Ascending aorta (tissue), 2 donors: ENCODE measurements at places on chromosomes 11 and 22. TPM values are rescaled to one million over a fixed set of nuclear protein-coding genes. Genes with fewer than 3 reads are reported as not detected.

DNA sequence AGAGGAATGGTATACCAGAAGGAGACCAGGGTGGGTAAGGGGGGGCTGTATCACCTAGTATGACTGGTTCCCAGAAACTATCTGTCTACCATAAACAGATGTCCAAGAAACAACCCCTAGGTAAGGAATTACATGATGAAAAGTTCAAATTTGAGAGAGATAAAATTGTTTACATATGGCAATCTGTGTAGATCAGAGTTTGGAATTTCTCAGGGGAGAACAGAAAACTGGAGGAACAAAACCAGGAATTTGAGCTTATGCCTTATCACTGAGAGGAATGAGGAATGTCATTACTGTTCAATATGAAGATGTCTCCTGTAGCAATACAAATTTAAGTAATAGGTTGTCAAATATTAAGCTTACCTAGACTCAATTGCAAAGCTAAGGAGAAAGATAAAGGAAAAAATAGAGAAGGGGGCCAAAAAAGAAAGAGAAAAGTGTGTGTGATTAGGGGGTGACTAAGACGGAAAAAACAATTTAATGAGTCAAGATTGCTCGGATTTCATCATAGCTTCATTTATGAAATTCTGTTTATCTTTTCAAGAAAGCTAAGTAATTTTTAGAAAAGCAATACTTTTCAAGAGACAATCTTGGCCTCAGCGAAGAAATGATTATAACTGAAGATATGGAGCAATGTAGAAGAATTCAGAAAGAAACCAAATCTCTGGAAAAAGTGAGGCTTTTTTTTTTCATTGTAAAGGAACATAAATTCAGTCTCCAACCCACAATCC, 117.8 kb downstream of the APOL5 start:
- H3K36me3 ChIP-seq = no peaks in the 10 kb centered on the region
- peak overlapping the region; percentile 49 for H3K4me3 ChIP-seq
- peaks cover 9% of the 10 kb centered on the region for H3K4me1 ChIP-seq

GRCh38 chr11:14812757-14813156, 79.3 kb downstream of the CYP2R1 start:
- H3K4me3 ChIP-seq = no peak overlapping the region
- no peaks in the 10 kb centered on the region for H3K36me3 ChIP-seq
- no peak for DNase-seq

- H3K36me3 ChIP-seq = no peaks in the 10 kb centered on the region
- no peak for DNase-seq
Measured at GRCh38 chr11:59957094-59957493, 6.7 kb upstream of the OOSP4A start.

- H3K36me3 ChIP-seq = no peaks in the 10 kb centered on the region
- no peak overlapping the region for H3K4me3 ChIP-seq
- no peaks in the 10 kb centered on the region for H3K4me1 ChIP-seq
- H3K27ac ChIP-seq = no peak overlapping the region
Measured at GRCh38 chr11:70625582-70626518, 227.5 kb downstream of the CTTN start.

DNA sequence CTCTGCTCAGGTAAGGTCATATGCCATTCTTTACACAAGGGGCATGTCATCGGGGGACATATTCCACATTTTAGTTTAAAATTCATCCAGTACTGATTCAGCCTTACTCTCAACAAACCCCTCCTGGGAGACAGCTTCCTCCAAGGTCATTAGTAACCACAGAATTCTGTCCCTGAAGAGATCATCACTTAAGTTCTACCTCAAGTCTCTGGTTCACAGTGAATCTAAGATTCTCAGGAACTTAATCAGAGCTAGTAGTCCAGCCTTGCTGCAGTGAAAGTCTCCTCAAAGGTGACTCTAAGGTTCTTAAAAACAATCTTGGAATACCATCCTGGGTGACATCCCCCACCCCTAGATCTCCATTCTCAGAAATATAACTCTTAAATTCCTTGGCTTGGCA, 18.9 kb upstream of the GDPD4 start:
- no peaks in the 10 kb centered on the region for H3K27me3 ChIP-seq
- no peak overlapping the region for H3K27ac ChIP-seq
- peaks cover 16% of the 10 kb centered on the region for H3K36me3 ChIP-seq
- DNase-seq = no peak

DNA sequence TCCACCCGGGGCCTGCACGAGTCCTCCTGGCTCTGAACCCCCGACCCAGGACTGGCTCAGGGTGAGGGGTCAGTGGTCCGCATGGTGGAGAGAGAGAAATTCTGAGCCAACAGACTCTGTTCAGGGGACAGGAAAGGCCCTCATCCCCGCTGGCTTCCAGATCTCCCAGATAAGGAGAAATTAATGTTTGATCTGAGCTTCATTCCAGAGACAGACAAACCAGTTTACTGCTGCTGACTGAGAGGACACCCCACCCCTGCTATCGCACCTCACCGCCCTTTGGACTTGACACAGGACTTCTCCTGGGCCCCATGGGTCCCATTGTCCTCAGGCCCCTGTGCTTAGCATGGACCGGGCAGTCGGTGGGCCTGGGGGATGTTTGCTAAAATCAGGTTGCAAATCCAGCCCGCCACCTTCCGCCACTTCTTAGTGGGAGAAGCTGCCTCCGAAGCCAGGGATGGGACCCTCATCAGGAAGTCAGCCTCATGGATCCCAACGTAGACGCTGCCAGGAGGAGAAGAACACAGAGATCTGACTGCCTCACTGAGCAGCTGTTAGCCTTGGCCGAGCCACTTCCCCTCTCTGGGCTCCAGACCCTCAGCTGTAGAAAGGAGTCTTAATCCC, 11.2 kb upstream of the UPK3A start:
- no peak for DNase-seq
- H3K36me3 ChIP-seq = no peaks in the 10 kb centered on the region
- peaks cover 27% of the 10 kb centered on the region for H3K4me1 ChIP-seq
- no peak overlapping the region for H3K4me3 ChIP-seq
- no peaks in the 10 kb centered on the region for H3K27me3 ChIP-seq

GRCh38 chr11:94975599-94975998, 2.1 kb downstream of the KDM4D start:
- no peak for DNase-seq
- H3K4me1 ChIP-seq = peaks cover 8% of the 10 kb centered on the region
- H3K27me3 ChIP-seq = no peaks in the 10 kb centered on the region
- H3K27ac ChIP-seq = no peak overlapping the region
- H3K4me3 ChIP-seq = no peak overlapping the region

DNA sequence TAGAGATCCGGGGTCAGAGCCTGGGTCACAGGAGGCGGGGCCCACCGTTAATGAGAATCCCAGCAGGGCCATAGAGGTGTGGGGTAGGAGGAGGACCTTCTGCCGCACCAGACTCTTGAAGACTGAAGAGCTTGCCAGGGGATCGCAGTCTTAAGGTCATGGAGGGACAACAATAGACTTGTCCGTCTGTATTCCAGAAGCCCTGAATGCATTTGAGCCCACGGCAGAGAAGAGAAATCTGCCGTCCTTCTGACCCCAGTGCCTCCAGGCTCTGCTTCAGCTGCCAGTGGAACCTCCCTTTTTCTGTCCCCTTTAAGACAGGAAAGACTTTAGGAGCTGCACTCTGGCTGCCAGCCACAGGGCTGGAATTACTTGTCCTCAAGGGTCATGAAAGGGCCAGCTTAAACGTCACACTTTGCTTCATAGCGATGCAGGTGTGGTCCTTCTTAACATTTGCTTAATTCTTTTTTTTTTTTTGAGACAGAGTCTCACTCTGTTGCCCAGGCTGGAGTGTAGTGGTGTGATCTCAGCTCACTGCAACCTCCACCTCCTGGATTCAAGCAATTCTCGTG, 15.5 kb upstream of the ST3GAL4 start:
- H3K4me3 ChIP-seq = no peak overlapping the region
- DNase-seq = no peak
- peaks cover 23% of the 10 kb centered on the region for H3K36me3 ChIP-seq

DNA sequence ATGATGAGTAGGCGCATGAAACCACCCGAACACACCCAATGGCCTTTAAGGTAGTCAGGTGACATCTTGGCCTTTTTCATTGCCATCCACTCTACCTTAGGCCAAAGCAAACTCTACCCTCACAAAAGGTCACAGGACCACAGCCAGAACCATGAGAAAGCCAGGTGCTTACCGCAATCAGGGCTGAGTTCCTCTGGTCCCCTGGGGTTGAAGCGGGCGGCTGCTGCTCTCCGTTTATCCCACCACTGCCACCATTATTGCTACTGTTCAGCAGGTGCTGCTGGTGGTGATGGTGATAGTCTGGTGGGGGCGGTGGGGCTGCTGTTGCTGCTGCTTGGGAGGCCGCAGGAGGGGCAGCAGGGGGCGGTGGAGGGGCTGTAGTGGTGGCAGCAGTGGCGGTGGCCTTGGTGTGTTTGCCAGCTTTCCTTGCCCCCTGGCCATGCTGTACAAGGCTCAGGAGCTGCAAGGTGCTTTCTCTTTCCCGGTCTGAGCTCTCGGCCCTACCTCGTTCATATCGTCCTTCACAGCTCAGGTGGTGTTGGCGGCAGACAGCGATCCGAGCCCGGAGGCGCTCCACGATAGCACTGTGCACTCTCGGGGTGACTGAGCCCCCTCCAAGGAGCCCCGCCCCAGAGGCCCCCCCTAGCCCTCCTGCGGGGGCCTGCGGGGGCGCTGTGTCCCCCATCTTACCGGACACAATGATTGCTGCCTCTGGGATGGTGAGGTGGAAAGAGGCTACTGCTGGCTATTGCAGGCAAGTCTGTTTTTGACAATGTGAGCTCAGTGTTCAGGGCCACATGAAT, 1.6 kb downstream of the MAML2 start:
- H3K27me3 ChIP-seq = no peaks in the 10 kb centered on the region
- peak; percentile 80 for DNase-seq
- peaks cover 41% of the 10 kb centered on the region for H3K4me1 ChIP-seq

GRCh38 chr11:105132716-105133511, 6.7 kb downstream of the CARD18 start:
- no peak overlapping the region for H3K27ac ChIP-seq
- no peak for DNase-seq
- H3K36me3 ChIP-seq = no peaks in the 10 kb centered on the region
- no peaks in the 10 kb centered on the region for H3K4me1 ChIP-seq

- peaks cover 98% of the 10 kb centered on the region for H3K36me3 ChIP-seq
- DNase-seq = no peak
- no peak overlapping the region for H3K4me3 ChIP-seq
- H3K27ac ChIP-seq = peak overlapping the region; percentile 98
- peaks cover 10% of the 10 kb centered on the region for H3K4me1 ChIP-seq
- no peaks in the 10 kb centered on the region for H3K27me3 ChIP-seq
Measured at GRCh38 chr22:36318442-36318841, 65.5 kb downstream of the APOL1 start.

DNA sequence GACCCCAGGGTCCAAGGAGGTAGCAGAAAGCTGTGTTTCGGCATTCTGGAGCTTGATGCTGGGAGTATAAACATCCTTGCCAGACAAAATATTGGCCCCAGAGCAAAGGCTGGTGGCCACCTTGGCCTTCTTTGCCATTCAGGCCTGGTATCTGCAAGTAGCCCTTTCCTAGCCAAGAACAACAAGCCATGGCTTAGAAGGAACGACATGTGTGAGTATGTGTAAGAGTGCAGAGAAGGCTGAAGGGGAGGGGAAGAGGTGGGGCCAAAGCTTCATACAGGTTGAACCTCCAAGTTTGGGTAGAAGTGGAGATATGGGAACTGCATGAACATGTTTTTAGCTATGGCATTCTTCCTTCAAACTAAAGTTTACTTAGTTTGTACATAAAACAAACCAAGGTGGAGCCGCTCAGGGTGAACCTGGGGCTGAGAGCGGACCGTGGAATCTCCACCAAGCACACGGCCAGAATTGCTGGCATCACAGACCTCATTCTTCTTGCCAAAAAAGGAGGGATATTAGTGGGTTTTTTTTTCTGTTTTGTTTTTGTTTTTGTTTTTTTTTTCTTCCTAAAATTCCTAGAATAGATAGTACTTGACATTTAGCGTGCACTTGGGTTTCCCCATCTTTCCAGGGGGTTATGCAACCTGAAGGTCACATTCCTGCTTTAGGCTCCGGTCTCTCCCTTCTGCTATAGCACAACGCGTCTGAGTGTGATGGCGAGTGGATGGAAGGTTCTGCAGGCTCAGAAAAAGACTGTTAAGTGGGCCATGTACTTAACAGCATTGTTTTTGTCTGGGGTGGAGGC, 70.9 kb downstream of the ADAMTS15 start:
- DNase-seq = no peak
- H3K27ac ChIP-seq = no peak overlapping the region
- no peaks in the 10 kb centered on the region for H3K27me3 ChIP-seq
- no peak overlapping the region for H3K4me3 ChIP-seq
- H3K36me3 ChIP-seq = no peaks in the 10 kb centered on the region

DNA sequence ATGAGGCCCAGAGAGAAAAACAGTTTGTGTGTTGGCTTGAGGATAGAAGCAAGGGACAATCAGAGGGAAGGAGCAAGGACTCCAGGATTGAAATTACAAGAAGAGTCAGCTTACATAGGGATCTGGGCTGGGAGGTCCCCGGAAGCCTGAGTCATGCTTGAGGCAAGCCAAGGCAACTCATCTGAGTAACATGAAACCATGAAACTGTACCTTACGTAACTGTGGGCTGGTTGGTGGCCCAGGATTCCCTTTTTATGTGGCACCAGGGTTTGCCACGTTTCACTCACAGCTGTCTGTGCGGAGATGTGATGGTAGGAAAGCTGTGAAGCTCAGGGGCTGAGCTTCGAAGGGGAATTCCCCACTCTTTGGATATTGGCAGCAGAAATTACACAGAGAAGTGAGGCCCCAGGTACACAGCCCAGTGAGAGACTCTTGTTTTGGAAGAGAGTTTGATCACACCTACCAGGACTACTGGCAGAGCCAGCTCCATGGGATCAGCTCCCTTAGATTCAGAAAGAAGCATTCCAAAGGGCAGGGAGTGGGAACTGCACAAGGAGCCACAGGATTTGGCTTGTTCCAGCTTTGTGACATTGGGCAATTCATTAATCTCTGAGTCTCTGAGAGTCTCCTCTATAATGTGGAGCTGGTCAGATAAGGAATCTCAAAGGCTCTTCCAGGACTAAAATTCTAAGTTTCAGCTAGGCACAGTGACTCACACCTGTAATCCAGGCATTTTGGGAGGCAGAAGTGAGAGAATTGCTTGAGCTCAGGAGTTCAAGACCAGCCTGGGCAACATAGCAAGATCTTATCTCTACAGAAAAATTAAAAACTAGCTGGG, 7.8 kb downstream of the SLC5A1 start:
- no peak overlapping the region for H3K27ac ChIP-seq
- no peaks in the 10 kb centered on the region for H3K4me1 ChIP-seq
- no peaks in the 10 kb centered on the region for H3K36me3 ChIP-seq
- no peak for DNase-seq
- no peaks in the 10 kb centered on the region for H3K27me3 ChIP-seq
- no peak overlapping the region for H3K4me3 ChIP-seq

- no peaks in the 10 kb centered on the region for H3K36me3 ChIP-seq
- H3K27ac ChIP-seq = no peak overlapping the region
- no peak overlapping the region for H3K4me3 ChIP-seq
- no peak for DNase-seq
- no peaks in the 10 kb centered on the region for H3K4me1 ChIP-seq
- no peaks in the 10 kb centered on the region for H3K27me3 ChIP-seq
Measured at GRCh38 chr11:131670876-131671275, 300.5 kb downstream of the NTM start.

Gene CELSR1
- total RNA-seq = 10.5 TPM

Gene PHOX2A
- total RNA-seq = not detected

Gene TLCD5
- total RNA-seq = 8.4 TPM

Gene PATE2
- total RNA-seq = not detected

Gene MS4A3
- total RNA-seq = not detected

Gene TREH
- not detected for total RNA-seq

Gene SLC22A9
- total RNA-seq = not detected

Gene ASPHD2
- 0.32 TPM for total RNA-seq
